ENCODE measurements at places on chromosomes 13 and 19.

DNA sequence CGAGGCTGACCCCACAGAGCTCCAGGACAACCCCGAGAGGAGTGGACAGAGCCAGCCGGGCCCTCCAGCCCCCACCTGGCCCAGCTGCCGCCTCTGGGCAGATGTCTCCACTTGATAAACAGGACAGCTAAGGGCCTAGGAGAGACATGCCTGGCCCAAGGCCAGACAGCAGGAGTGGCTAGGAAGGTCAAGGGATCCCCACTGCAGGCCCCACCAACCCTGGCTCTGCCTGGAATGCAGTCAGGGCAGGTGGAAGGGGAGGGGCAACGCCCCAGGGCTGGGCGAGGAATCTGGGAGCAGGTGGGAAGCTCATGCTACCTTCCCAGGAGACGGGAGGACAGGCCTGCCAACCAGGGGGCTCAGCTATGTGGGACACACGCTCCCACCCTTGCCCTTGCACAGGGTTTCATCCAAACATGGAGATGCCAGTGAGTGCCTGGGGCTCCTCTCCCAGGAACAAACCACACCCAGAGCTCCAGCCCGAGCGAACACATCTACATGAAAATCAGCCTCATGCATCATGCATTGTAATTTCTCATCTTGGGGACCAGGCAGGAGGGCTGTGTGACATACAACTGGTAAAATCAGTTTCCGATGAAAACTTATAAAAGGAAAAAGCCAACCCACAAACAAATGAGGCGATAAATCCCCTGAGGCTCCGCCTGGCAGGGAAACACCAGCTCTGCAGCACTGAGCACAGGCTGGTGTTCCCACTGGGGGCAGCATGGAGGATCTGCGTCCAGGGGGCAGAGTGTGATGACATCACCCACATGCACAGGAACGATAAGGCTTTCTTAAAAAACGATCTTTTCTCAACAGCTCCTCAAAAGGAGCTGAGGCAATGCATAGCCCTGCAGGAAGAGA is 25.0 kb downstream of the SH3GL1 start:
- peak; percentile 87 for DNase-seq

DNA sequence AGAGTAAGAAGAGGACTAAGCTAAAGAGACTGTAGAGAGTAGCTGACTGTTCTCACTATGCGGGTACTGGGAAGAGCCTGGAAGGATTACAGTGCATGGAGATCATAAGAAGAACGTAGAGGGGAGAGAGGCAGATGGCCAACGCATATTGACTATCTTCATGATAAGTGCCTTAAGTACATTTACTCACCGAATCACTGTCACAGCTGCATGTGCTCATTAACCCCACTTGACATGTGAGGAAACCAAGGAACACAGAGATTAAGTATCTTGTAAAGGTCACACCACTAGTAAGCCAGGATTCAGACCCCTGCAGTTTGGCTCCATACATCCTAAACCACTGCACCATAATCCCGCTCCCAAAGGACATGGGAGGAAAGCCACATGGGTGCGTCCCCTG is 34.1 kb downstream of the SMAD9 start:
- no peak for DNase-seq

DNA sequence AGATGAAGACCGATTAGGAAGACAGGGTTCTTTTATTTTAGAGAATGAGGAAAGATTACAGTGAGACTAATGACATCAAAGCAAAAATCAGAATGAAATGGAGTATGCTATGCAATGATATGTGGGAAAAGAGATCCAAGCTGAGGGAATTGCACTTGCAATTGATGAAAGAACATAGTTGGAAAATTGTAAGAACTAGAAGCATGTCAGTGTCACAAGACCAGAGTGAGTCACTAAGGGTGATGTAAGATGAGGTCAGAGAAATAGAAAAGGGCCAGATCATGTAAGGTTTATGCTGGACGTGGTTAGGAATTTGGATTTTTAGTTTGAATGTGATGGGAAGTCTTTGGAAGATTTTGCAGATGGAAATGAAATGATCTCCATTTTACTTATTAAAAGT is 1937.3 kb downstream of the OLFM4 start:
- DNase-seq: no peak

GRCh38 chr19:50300051-50300450 is 29.1 kb downstream of the KCNC3 start:
- DNase-seq: no peak

DNA sequence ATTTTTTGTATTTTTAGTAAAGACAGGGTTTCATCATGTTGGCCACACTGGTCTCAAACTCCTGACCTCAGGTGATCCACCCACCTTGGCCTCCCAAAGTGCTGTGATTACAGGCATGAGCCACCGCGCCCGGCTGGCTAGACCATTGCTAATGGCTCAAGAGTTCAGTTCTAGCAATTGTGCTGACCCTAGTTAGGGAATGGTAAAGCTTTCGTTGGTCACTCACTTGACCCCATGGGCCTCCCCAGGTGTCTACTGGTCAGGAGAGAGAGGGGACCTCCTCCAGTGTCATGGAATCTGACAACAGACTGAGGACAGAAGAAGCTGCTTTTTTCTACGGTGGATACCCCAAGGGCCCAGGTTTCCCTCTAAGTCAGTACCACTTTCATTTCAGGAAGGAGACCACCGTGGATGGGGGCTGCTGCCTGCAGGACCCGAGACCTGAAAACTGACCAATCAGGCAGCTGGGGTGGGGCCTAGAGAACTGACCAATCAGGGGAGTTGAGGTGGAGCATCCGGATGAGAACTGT is 575 bp upstream of the ZNF556 start:
- DNase-seq: no peak

GRCh38 chr13:83286737-83287136 is 595.5 kb downstream of the SLITRK1 start:
- DNase-seq: no peak
